Sciatic nerve (tissue), 2 donors: ENCODE measurements at places on chromosomes 1 and 21. TPM values are rescaled to one million over a fixed set of nuclear protein-coding genes. Genes with fewer than 3 reads are reported as not detected.

DNA sequence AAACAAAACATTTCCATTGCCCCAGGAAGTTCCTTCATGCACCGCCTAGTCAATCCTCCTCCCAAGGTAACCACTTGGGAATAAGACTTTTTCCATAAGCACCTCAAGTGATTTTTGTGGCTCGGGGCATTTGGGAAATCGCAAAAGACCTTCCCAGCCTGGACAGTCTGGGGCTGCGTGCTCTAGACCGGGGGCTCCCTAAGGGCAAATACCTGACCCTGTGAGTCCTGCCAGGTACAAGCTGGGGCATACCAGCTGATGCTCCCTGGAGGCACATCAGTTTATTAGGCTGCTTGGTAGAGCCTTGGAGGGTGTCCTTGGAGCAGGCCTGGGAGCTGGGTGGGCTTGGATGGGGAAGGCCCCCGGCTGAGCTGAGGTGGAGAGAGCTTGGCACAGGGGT lies 34.4 kb downstream of the ALPL start:
- DNase-seq: no peak

GRCh38 chr1:161261261-161262235 lies 3.0 kb downstream of the PCP4L1 start:
- DNase-seq: no peak

GRCh38 chr1:232218955-232219865 lies 410.7 kb downstream of the SIPA1L2 start:
- DNase-seq: no peak

- no peak for DNase-seq
These were observed 16.5 kb downstream of the CTSS start for GRCh38 chr1:150748878-150749719.

- no peak for DNase-seq
These were observed 90.9 kb downstream of the MATN1 start for GRCh38 chr1:30632481-30632880.

DNA sequence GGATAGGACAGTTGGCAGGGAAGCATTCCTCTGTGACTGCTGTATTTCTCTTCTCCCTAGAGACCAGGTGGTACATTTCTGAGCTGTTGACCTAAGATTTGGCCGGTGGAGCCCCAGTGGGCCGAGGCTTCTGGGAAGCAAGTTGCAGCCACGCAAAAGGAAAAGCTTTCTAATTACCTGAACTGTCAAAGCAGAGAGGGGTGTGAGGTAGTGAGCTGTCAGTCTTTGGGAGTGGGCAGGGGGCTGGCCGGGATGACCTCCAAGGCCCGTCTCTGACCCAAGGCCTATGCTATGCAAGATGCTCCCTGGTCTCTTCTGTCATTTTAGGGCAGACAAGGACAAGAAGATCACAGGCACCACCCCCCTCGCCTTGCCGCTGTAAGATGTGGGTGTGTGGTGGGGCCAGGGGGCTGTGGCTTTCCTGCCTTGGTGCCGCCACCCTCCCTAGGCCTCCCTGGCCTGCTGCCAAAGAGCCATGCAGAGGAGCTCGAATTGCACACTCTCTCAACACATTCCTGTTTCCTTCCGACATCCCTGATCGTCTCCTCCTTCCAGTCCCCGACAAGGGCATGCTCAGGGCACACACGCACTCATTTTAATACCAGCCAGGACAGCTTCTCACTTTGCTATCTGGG lies 7.7 kb downstream of the PADI1 start:
- no peak for DNase-seq

GRCh38 chr1:5961601-5962000 lies 30.6 kb downstream of the NPHP4 start:
- peak; percentile 49 for DNase-seq

DNA sequence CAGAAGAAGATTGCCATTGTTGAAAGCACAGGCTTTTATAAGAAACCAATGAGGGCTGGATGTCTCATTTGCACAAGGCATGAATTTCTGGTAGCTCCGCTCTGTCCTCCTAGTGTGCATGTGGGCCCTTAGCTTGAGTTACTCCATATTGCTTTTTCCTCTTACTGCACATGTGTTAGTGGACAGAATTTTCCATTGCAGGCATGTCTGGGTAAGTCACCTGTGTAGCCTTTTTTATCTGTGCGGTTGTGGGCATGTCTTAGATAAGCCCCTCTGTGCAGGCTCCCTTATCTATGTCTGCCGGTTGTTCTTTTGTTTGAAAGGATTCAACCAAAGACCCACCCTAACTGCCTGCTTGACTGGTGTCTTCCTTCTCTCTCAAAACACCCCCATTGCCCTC lies 7.2 kb upstream of the CLCA1 start:
- DNase-seq: no peak

Gene TMEM234
- 27.0 TPM for total RNA-seq

Gene KPRP
- not detected for total RNA-seq
